ENCODE measurements at places on chromosomes 4 and X. TPM values are rescaled to one million over a fixed set of nuclear protein-coding genes. Genes with fewer than 3 reads are reported as not detected.

F9 gene
- total RNA-seq: not detected

SLC16A2 gene
- total RNA-seq: 5.3 TPM

SETD7 gene
- total RNA-seq: 46.6 TPM

USP51 gene
- 1.1 TPM for total RNA-seq

ADH1C gene
- not detected for total RNA-seq

KLF8 gene
- total RNA-seq: not detected

CCDC158 gene
- not detected for total RNA-seq

FOXR2 gene
- total RNA-seq: not detected

GPR173 gene
- 1.1 TPM for total RNA-seq

MUC7 gene
- total RNA-seq: not detected

OSTC gene
- total RNA-seq: 479 TPM

CTPS2 gene
- 16.1 TPM for total RNA-seq

SNCA gene
- total RNA-seq: 0.56 TPM

MAOA gene
- 0.56 TPM for total RNA-seq

PASD1 gene
- total RNA-seq: not detected

CNKSR2 gene
- total RNA-seq: 0.56 TPM

TRMT44 gene
- total RNA-seq: 7.3 TPM

RNF128 gene
- total RNA-seq: 4.8 TPM

BRS3 gene
- total RNA-seq: not detected

CT45A2 gene
- not detected for total RNA-seq

TMEM154 gene
- 0.18 TPM for total RNA-seq

ADGRL3 gene
- total RNA-seq: 2.5 TPM

SSX1 gene
- total RNA-seq: not detected

ARHGAP6 gene
- total RNA-seq: 1.8 TPM

S100G gene
- total RNA-seq: not detected

EDA2R gene
- total RNA-seq: 23.8 TPM

MAGEA10 gene
- not detected for total RNA-seq

ZNF630 gene
- total RNA-seq: 0.54 TPM

PCGF3 gene
- total RNA-seq: 45.0 TPM

GAGE12F gene
- not detected for total RNA-seq

FAM199X gene
- total RNA-seq: 13.8 TPM

PPEF1 gene
- not detected for total RNA-seq

PPP2R2C gene
- total RNA-seq: not detected

MMRN1 gene
- total RNA-seq: not detected

TRIM61 gene
- total RNA-seq: 4.7 TPM

DCAF8L2 gene
- total RNA-seq: not detected

CORIN gene
- 20.3 TPM for total RNA-seq

FAM9B gene
- total RNA-seq: not detected

TMEM187 gene
- total RNA-seq: 3.4 TPM

IL9R gene
- total RNA-seq: not detected

SLC9B1 gene
- total RNA-seq: 0.28 TPM

MAGEC2 gene
- not detected for total RNA-seq

TLR1 gene
- total RNA-seq: 1.1 TPM

ERAS gene
- not detected for total RNA-seq

CLIC2 gene
- total RNA-seq: under 0.01 TPM

COL4A5 gene
- total RNA-seq: 15.0 TPM

BMX gene
- total RNA-seq: not detected

PPP4R3C gene
- not detected for total RNA-seq

VSIG4 gene
- not detected for total RNA-seq

NDST3 gene
- under 0.01 TPM for total RNA-seq

RPA4 gene
- total RNA-seq: 2.5 TPM

BGN gene
- total RNA-seq: 11.3 TPM

GASK1B gene
- total RNA-seq: 6.7 TPM

TMEM255A gene
- total RNA-seq: not detected

SPIN2A gene
- total RNA-seq: 0.18 TPM

GPR50 gene
- total RNA-seq: not detected
